ENCODE measurements at places on chromosomes 12 and 14. TPM values are rescaled to one million over a fixed set of nuclear protein-coding genes. Genes with fewer than 3 reads are reported as not detected.

Gene FOXA1
- 5.8 TPM for total RNA-seq

Gene GRIP1
- total RNA-seq = 6.4 TPM

Gene BEGAIN
- 6.5 TPM for total RNA-seq

Gene PIANP
- total RNA-seq = 0.75 TPM

Gene CHST11
- 15.3 TPM for total RNA-seq

Gene NFATC4
- 0.07 TPM for total RNA-seq

All from A549 treated with AZD2906 at 1 μM for 4 hours (cell line).